Chondrocyte (in vitro differentiated cells): ENCODE measurements at places on chromosomes 6 and 20. TPM values are rescaled to one million over a fixed set of nuclear protein-coding genes. Genes with fewer than 3 reads are reported as not detected.

DNA sequence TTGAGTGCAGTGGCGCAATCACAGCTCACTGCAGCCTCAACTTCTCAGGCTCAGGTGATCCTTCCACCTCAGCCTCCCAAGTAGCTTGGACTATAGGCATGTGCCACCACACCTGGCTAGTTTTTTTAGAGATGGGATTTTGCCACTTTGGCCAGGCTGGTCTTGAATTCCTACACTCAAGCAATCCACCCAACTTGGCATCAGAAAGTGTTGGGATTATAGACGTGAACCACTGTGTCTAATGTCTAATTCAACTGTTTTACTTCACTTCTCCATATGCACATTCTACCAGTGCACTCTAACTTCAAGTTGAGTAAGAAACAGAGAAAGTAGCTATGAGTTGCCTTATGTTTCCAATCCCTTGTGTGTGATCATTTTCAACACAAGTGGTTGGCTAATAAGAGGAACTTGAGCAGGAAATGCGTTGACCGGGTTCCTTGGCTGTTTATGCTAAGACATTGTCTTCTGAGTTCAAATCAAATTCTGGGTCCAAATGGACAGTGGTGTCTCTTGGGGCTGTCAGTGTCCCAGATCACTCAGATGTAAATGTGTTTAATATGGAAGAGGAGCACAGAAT is 23.9 kb downstream of the ZNF337 start:
- no peak overlapping the region for H3K27ac ChIP-seq
- no peak for DNase-seq
- H3K36me3 ChIP-seq: peaks cover 39% of the 10 kb centered on the region
- no peak overlapping the region for H3K4me3 ChIP-seq

DNA sequence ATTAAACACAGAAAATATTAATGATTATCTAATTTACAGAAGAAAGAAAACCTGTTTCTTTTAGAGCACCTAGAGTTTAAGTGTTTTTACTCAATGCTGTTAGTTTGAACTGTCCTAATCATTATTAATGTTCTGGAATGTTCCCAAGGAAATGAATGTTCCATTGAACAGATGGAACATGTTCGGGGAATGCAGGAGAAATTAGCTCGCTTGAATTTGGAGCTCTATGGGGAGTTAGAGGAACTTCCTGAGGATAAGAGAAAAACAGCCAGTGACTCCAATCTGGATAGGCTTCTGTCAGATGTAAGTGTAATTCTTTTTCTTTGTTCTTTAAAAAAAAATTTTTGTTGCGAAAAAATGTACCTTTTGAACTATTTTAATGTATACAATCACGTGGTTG is 10.8 kb upstream of the ECT2L start:
- peaks cover 8% of the 10 kb centered on the region for H3K36me3 ChIP-seq
- H3K27me3 ChIP-seq: no peaks in the 10 kb centered on the region
- DNase-seq: no peak
- no peak overlapping the region for H3K4me3 ChIP-seq
- no peaks in the 10 kb centered on the region for H3K4me1 ChIP-seq

- no peaks in the 10 kb centered on the region for H3K27me3 ChIP-seq
- no peak overlapping the region for H3K27ac ChIP-seq
- H3K36me3 ChIP-seq: no peaks in the 10 kb centered on the region
- no peak overlapping the region for H3K4me3 ChIP-seq
Observed at GRCh38 chr6:9540534-9541126, 874.2 kb downstream of the TFAP2A start.

DNA sequence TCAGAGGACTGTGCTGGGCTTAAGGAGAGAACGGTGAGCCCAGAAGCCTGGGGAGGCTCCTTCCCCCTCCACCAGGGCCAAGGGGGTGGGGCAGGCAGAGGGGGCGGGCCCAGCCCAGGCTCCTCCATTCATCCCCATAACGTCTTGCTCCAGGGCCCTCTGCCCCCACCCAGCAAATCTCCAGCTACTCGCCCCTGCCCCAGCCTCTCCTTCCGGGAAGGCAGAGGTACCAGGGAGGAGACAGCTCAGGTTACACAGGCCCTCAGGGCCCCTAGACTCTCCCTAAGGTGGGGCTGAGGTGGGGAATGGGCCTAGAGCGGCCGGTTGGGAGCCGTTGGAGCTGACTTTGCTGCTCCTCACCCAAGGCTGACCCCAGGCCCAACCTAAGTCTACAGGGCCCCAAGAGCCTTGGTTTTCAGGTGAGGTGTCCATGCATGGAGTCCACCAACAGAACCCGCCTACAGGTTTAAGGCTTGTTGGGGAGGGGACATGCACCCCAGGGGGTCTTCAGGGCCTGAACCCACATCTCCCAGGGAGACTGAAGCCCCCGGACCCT is 1.2 kb downstream of the LAMA5 start:
- peaks cover 1% of the 10 kb centered on the region for H3K36me3 ChIP-seq
- peak overlapping the region; percentile 75 for H3K27ac ChIP-seq
- H3K4me3 ChIP-seq: peak overlapping the region; percentile 69
- peaks cover 67% of the 10 kb centered on the region for H3K4me1 ChIP-seq
- no peaks in the 10 kb centered on the region for H3K27me3 ChIP-seq

DNA sequence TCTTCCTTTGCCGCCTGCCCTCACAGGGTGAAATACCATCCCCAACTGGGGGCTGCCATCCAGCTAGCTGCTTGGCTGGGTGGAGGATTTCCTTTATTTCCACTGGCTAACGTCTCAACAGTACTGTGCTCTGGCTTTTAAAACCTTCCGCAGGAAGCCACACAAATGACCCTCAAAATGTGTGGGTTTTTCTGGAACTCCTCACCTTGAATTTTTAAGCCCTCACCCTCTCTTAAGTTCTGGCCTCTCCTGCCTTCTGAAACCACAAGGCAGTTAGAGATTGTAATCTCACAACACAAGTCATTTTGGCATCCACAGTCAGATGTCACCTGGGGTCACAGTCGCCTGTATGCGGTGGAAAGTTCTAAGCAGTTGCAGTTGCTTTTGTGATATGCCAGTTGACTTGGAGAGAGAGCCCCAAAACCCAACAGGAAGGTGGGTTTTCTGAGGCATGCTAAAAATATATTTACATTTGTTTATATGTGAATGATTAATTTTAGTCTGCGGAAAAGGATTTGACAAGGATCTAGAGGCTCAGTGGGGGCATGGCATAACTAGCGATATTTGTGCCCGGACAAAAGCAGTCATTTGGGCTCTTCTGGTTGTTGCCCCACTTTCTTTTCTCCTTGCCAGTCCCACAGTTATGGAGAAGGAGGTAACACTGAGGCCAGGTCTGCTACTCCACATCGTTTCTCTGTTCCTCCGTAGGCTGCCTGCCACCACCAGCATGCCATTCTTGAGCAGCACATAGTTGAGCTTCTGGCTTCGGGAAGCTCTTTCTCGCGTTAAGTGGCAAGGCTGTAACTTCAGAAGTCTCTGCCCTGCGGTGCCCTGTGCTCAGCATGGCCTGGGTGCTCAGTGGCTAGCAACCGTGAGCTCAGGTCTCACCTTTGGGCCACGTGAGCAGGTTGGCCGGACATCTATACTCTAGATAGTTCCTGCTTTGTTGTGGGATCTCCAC is 335.3 kb downstream of the CD83 start:
- H3K27me3 ChIP-seq: no peaks in the 10 kb centered on the region
- peaks cover 11% of the 10 kb centered on the region for H3K4me1 ChIP-seq
- H3K27ac ChIP-seq: no peak overlapping the region
- H3K36me3 ChIP-seq: peaks cover 3% of the 10 kb centered on the region
- DNase-seq: no peak
- H3K4me3 ChIP-seq: no peak overlapping the region

GRCh38 chr6:27478706-27479318 is 5.9 kb upstream of the ZNF184 start:
- H3K4me1 ChIP-seq: no peaks in the 10 kb centered on the region
- H3K27ac ChIP-seq: no peak overlapping the region

The E2F3 gene
- 16.8 to 18.3 TPM (median 17.1 TPM) in 3 replicates for total RNA-seq

The KIF25 gene
- not detected in 3 replicates for total RNA-seq

The TPBG gene
- 10.6 to 11.9 TPM (median 11.2 TPM) in 3 replicates for total RNA-seq

The LRP11 gene
- total RNA-seq: 61.4 to 81.7 TPM (median 61.9 TPM) in 3 replicates
